ENCODE measurements at places on chromosomes 16 and 17.

- ATAC-seq, result no peak
These were observed 14.8 kb downstream of the DNAI2 start for GRCh38 chr17:74288785-74289184.

- ATAC-seq, result no peak
These were observed 142.2 kb downstream of the ABCA8 start for GRCh38 chr17:68812876-68813584.

DNA sequence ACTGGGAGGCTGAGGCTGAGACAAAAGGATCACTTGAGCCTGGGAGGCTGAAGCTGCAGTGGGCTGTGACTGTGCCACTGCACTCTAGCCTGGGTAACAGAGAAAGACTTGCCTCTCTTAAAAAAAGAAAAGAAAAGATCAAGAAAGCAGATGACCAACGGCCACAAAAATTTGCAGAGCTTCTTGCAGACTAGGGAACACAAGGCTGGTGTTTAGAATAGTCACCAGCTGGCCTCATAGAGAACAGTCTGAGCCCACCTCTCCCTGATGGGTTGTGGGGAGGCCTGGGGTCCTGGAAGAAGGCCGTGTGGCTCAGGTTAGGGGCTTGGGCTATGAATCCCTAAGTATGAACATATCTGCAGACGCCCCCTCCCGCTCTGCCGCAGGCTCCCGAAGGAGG is 73.7 kb upstream of the MED9 start:
- ATAC-seq, result no peak

- peak; percentile 95 for ATAC-seq
These were observed 40.1 kb downstream of the MYO18A start for GRCh38 chr17:29140051-29140621.

GRCh38 chr16:50588276-50588675 is 40.1 kb downstream of the NKD1 start:
- no peak for ATAC-seq

- ATAC-seq, result no peak
These were observed 28.7 kb downstream of the MPRIP start for GRCh38 chr17:17070931-17071330.

DNA sequence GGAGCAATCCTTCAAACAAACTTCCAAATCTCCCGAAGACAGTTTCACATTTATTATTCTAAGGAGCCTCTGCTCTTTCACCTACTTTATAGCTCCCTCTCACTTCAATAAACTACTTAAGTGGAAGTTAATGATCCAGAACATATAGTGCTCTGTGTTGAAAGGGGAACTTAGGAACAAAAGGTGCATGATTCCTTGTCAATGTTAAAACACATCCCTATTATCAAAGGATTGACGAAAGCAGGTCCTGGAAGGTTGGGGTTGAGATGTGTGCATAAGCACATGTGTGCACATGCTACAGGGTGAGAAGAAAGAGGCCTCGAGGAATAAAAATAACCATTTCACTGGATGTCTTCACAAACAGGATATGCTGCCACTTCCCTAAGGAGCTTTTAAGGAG is 170.3 kb downstream of the SLC39A11 start:
- ATAC-seq, result no peak

GRCh38 chr17:70329721-70330120 is 160.4 kb downstream of the KCNJ2 start:
- ATAC-seq, result no peak

- ATAC-seq, result no peak
These were observed 64.5 kb downstream of the RAI1 start for GRCh38 chr17:17745476-17746455.

- ATAC-seq, result no peak
These were observed 28.4 kb downstream of the LDHD start for GRCh38 chr16:75088216-75088615.

DNA sequence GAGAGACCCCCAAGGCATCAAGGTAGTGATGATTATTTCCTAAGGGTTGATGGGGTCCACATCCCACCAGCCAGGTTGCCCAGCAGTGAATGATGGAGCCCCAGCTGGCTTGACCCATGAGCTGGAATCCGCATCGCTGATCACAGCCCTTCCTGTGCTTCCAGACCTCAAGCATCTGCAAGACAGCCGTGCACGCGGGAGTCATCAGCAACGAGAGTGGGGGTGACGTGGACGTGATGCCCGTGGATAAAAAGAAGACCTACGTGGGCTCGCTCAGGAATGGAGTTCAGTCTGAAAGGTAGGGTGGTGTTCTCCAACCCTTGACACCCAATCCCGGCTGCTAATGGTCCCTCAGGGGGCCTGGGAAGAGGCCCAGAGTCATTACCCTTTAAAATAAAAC is 69.3 kb downstream of the CRISPLD2 start:
- ATAC-seq, result no peak

GRCh38 chr17:2230877-2231276 is 72.7 kb downstream of the SMG6 start:
- ATAC-seq, result peak; percentile 53

- ATAC-seq, result no peak
These were observed 6.7 kb upstream of the HEATR3 start for GRCh38 chr16:50059111-50059510.

DNA sequence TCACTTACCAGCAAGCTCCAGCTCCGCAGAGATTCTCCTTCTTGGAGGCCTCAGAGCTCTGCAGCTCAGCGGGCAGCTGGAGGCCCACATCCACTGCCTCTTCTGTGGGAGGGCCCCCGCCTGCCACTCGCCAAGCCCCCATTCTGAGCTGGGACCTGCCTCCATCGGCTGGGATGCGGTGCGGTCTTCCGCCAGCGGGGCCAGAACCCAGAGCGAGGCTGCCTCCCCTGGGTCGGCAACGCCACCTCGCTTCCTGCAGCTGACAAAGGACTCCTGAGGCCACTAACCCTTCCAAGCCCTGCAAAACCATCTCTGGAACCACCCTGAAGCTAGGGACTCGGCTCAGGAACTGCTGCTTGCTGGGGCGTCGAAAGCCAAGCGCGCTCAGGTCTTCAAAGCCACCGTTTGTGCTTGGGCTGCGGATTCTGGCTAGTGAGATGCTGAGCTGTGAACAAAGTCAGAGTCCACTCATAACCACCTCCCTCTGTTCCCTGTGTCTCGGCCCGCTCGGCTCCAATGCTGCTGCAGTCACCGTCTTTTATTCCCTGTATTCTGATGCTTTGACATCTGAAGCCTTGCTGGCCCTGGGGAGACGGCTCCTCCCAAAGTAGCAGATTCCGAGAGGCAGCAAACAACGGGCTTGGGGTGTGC is 174.3 kb downstream of the ENGASE start:
- ATAC-seq, result no peak

GRCh38 chr16:79562166-79562823 is 38.2 kb downstream of the MAF start:
- no peak for ATAC-seq

DNA sequence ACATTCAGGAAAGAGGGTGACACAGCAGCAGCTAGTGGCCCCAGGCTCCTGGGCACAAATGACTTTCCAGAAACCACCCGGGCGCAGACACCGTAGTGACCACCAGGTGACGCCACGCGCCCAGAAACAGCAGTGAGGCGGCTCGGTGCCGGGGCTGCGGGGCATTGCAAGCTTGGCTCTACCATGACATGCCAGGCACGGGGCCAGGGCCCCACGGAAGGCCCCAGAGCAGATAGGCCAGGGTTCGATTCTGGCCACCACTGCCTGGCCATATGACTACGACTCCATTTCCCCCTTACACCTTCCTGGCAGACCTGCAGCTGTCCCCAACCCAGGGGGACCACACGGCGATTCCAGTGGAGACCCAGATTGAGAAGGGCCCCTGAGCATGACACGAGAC is 6.7 kb downstream of the RHBDF1 start:
- ATAC-seq, result peak; percentile 60

DNA sequence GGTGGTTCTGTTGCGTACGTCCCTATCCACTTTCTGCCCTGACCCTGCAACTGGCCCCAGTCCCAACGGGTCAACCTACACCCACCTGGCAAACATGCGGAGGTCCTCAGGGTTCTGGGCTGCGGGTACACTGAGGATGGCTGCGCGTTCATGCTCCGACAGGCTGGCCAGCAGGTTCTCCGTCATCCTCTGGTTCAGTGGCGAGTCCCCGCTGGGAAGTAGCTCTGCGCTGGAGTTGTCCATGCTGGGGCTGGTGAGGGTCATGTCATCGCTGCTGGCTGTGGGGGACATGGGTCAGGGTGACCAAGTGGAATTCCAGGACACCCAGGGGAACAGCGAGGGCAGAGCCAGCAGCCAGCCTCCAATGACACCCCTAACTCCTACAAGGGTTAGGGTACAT is 10.6 kb downstream of the MPG start:
- ATAC-seq, result no peak

GRCh38 chr16:85128079-85128837 is 16.0 kb upstream of the CIBAR2 start:
- ATAC-seq, result no peak

GRCh38 chr16:66740010-66740409 is 11.4 kb downstream of the DYNC1LI2 start:
- ATAC-seq, result no peak

DNA sequence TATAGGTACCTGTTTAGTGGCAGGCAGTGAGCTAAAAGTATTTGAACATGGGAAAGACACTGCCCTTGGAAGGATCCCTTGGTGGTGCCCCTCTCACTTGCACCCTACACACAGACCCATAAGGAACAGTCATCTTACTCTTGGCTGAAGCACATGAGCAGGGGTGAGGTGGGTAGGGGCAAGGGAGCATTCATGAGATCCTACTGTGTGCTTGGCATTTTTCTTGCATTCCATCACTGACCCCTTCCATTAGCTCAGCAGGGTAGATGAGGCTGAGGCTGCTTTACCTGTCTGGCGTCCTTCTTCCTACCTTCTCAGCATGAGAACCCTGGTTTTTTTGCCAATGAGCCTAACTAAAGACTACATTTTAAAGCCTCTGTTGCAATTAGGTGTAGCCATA is 48.3 kb downstream of the CCT6B start:
- no peak for ATAC-seq

- no peak for ATAC-seq
These were observed 18.0 kb downstream of the ZC3H7A start for GRCh38 chr16:11779074-11779473.

DNA sequence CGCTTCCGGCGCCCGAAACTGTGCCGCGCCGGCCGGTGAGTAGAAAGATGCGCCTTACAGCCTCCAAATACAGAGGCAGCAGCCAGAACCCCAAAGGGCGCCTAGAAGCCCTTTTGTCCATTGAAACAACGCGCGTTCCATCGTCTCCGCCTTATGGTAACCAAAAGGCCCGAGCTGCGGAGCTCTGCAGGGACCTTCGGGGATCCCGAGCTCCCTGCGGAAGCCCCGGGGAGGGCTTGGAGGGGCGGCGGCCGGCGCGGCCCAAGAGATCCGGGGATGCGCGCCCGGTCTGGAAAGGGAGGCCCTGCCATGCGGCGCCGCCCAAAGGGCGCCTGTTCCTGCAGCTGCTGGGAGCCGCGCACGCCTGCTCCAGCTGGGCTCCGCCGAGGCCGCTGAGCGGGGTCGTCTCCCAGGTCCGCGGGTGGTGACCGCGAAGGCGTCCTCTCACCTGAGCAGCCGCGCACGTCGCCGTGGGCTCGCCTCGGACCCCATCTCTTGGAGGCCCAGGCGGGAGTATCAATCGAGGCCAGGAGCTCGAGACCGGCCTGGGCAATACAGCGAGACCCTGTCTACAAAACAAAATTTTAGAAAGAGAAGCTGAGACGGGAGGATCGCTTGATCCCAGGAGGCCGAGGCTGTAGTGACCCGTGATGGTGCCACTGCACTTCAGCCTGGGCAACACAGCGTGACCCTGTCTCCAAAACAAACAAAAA is 742 bp upstream of the FBXO31 start:
- peak; percentile 4 for ATAC-seq

DNA sequence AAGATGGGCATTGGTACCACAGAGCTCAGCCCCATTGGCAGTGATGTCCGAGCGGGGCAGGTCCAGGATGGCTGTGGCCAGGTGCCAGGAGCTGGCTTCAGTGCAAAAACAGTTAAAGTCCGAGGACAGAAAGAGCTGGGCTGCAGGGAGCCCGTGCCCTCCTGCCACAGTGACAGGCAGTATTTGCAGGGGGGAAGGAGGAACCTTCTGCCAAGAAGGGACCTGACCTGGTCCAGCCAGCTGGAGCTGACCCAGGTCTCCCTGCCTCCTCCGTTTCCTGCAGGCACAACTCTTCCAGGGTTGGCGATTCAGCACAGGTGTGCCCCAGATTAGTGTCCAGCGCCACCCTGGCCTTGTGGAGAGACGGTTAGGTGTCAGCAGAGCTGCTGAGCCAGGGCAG is 199.0 kb downstream of the ENGASE start:
- no peak for ATAC-seq

DNA sequence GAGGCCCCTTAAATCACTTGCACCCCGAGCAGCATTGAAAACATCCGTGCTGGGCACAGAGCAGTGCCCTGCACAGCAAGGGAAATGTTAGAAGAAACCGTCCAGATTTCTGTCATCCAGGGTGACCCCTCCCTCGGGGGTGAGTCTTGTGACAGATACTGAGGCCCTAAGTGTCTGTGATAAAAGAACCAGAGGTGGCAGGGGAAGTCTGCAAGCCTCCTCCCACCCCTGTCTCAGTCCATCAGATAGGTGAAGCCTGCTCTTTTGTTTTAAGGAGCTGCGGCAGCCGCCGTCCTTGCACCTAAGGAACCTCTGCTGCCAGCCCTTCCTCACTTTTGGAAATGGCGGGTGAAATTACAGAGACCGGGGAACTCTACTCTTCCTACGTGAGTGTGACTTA is 845 bp upstream of the NAT9 start:
- ATAC-seq, result no peak

DNA sequence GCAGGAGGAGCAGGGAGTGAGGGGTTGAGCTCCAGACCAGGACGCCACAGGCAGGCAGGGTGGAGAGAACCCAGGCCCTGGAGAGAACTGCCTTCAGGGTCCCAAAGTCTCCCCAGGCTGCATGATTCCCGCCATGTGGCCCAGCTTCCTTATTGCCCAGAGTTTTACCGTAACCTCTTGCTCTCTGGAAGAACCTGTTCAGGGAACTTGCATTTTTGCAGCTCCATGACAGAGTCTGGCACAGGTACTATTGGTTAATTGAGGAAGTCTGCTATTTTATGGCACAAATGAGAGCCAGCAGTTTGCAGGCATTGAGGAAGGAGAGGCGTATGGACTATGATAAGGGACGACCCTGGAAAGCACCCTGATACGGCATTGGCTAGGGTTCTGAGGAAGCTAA is 11.6 kb upstream of the NOS2 start:
- ATAC-seq, result no peak

GRCh38 chr16:76787394-76787793 is 403.6 kb upstream of the MON1B start:
- no peak for ATAC-seq

- ATAC-seq, result no peak
These were observed 86.0 kb downstream of the GP2 start for GRCh38 chr16:20241321-20241720.
